Stimulated activated CD8-positive, alpha-beta memory T cell treated with anti-CD3 and anti-CD28 coated beads, Interleukin-4, amount 100 ng/mL, for 4 hours (primary cell): ENCODE measurements at places on chromosomes 1 and 21.

DNA sequence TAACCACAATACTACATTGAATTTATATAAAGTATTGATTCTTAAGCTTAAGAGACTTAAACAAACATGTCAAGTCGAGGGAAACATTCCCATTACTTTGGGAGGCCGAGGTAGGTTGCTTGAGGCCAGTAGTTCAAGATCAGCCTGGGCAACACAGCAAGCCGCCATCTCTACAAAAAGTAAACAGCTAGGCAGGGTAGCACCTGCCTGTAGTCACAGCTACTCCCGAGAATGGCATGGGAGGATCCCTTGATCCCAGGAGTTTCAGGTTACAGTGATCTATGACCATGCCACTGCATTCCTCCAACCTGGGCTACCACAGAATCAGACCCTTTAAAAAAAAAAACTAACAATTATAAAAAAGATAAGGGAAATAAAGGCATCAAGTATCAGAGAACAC lies 50.4 kb downstream of the EIF4G3 start:
- no peak for DNase-seq

- DNase-seq: no peak
Measured at GRCh38 chr1:91685994-91686393, 185.3 kb downstream of the CDC7 start.

GRCh38 chr1:11979028-11979850 lies 1.0 kb upstream of the MFN2 start:
- DNase-seq: no peak

DNA sequence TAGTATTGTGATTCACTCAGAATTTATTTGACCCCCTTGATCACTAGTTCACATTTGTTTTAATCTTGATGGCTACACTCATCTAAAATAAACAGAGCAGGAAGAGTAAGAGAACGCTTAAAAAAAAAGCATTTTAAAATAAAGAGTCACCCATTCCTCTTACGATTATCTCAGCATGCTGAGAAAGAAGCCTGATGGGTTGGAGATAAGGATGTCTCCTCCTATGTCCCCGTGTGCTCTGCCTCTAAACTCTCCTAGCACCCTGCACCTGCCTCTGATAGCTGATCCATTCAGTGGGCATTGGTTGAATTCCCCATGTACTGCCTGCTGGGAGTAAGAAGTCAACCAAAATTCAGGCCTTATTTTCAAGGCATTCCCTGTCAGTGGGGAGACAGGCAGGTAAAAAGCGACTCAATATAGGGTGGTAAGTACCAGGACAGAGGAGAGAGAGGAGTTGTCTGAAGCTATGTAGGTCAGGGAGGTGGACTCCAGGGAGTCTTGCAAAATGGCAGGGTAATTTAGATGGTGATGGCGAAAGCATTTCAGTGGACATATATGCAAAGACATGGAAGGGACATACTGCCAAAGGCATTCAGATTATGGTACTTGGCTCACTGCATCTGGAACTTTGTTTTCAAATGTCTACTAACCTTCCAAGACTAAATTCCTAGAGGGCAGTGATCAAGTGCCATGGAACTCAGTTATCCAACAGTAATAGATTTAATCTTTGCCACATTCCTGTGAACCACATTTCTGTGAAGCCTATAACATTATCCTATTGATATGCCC lies 18.4 kb downstream of the ELAVL4 start:
- DNase-seq: no peak

GRCh38 chr1:160309571-160309970 lies 24.6 kb upstream of the PEX19 start:
- no peak for DNase-seq
